ENCODE measurements at places on chromosomes 6 and 20.

GRCh38 chr6:111565326-111566221, 40.1 kb downstream of the TRAF3IP2 start:
- peak; percentile 32 for DNase-seq

DNA sequence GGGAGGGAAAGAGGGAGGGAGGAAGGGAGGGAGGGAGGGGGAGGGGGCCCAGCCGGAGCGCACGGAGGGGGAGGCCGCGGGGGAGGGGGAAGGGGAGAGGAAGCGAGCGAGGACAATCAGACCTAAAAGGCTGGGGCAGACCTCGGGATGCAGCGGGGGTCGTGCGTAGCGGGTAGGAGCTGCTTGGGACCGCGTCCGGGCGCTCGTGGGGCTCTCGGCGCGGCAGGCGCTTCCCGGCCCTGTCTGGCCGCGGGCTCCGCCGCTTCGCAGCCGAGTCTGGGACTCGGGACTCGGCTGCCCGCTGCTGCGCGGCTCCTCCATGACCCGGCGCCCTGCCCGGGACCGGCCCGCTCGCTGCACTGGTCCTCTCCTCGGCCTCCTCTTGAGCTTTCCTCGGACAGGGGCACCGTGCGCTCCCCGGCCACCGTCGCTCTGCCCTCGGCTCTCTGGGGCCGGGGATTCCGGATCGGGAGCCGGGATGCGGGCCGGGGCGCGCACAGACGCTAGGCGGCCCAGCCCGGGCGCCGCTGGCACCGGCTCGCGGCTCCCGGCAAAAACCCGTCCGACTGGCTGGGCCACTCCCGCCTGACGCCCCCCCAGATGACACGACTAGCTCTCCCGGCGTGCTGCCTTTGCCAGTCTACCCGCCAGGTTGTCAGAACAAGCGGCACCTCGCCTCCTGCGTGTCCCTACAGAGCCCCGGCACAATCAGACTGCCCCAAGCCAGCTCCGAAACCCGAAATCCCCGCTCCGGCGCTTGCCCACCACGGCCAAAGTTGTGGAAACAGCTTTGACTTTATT, 2.2 kb downstream of the TFAP2A start:
- peak; percentile 45 for DNase-seq

GRCh38 chr6:127115746-127116145, 2.7 kb upstream of the RSPO3 start:
- DNase-seq = no peak

- DNase-seq = no peak
These were observed 767.8 kb downstream of the TFAP2A start for GRCh38 chr6:9647071-9647445.

DNA sequence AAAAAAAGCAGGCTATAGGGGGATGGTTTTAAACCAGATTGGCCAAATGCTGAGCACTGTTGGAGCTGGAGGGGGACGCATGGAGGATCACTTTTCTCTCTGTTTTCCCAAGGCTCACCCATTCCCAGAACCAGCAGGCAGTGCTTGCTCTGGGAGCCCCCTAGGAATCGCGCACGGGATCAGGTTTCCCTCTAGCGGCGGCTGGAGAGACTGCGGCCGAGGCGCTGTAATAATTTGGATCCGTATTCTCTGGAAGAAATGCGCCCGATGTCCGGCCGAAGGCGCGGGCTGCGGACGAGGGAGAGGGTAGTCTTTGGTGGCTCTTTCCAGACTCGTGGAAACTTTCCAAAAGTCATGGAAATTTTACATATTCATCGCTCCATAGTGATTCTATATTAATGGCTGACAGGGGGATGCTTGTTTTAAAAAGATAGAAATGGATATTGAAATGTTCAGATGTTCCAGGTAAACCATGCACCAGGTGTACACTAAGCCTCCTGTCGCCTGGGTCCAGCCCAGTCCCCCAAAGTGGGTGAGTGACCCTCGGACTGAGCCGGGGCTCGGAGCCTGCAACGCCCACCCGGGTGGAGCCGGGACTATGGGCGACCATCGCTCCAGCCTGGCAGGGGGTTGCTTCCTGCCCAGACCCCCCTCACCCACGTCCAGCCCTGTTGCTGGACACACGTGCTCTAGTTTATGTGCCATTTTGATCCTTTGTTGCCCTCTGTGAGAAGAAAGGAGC, 78.7 kb upstream of the PHACTR3 start:
- peak; percentile 47 for DNase-seq

DNA sequence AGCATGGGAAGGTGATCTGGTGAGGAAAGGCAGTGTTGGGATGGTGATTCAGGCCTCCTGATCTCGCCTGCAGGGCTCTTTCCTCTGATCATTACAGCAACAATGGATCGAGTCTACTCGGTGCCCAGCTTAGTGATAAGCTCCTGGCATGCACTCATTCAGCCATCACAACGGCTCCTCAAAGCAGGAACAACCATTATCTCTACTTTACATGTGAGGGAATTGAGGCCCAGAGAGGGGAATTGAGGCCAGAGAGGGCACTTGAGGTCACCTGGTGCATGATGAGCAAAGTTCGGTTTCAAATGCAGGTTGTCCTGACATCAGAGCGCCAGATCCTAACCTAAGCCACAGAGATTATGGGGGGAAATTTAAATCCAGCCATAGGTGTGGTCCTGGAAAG, 42.0 kb upstream of the BPIFA2 start:
- no peak for DNase-seq

DNA sequence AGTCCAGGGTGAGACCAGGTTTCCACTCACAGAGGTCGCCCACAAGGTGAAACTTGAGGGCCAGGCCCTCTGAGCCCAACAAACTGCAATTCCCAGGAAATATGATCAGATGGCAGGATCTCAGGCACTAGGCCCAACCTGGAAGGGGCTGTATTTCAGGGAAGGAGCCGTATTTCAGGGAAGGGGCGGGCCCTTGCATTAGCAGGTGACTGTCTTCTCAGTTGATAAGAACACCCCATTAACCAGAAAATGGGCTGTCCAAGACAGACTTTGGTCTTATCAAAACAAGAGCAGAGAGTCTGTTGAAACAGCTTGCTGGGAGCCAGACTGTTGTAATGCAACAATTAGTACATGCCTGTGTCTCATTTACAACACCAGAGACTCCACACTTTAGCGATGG, 10.9 kb upstream of the BNIP5 start:
- no peak for DNase-seq

- DNase-seq = no peak
These were observed 70.7 kb upstream of the LTV1 start for GRCh38 chr6:143772116-143773086.

DNA sequence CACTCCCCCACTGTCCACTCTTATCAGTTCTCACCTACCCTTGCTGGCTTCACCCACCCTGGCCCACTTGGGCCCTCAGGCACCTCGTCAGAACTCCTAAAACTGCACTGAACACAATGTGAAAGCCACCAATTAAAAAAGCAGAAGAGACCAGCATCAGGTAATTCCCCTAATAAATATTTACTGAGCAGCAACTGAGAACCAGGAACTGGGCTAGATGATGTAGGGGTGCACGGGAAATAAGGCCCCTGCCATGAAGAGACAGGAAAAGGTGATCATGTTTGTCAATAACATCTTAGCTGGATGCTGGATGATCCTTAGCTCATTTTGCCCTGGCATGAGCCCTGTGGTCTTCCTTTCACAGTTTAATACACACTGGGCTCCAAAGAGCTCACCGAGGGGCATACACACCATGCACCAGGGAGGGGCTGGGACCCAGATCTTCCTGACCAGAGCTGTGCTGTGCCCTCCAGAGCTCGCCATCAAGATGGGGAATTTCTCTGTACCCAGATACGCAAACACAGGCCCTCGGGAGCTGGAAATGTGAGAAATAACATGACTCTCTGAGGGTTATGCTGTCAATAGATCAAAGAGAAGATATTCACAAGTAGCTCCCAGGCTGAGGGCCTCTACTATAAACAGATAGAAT, 113.6 kb upstream of the SLC22A16 start:
- DNase-seq = no peak

DNA sequence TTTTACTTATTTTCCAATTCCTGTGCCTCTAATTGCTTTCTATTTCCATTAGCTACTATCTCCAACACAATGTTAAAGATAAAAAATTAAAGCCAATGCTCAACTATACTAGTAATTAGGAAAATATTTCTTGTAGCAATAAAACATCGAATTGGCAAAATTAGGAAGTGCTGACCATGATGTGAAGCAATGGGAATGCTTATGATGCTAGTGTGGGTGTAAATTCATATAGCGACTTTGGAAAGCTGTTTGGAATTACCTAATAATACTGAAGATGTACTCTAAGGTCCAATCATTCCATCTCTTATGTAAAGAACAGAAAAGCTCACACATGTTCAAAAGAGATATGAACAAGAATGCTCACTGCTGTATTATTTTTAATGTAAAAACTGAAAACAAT, 78.2 kb downstream of the UBE3D start:
- no peak for DNase-seq

- no peak for DNase-seq
These were observed 105.8 kb upstream of the ADGRF1 start for GRCh38 chr6:47147836-47148344.

DNA sequence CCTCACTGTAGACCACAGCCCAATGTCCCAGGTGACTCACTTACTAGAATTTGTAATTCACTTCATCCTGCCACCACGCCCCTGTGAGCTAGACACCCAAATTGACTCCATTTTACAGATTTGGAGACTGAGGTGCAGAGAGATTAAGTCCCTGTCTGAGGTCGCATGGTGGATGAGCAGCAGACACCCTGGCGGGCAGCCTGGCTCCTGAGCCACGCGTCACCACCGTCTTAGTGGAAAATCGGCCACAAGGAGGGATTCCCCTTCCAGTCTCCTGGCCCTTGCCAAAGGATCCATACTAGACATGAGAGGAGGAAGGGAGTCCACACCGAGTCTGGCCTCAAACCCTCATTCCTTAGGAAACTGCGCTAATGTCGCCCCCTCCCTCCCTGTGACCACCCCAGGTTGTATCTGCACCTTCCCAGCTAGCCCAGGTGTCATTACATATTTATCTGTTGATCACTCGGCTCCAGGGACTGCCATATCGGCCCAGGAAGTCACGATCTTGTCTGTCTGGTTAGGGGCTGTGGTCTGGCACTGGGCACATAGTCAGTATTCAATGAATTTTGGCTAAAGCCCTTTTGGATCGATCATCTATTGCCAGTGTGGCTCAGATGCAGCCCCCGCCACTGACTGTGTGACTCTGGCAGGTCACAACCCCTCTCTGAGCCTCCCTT, 25.7 kb upstream of the PTGIS start:
- no peak for DNase-seq
